ENCODE measurements at places on chromosomes 5 and 9. TPM values are rescaled to one million over a fixed set of nuclear protein-coding genes. Genes with fewer than 3 reads are reported as not detected.

ABHD17B gene
- 68.9 TPM for total RNA-seq

POC5 gene
- total RNA-seq = 16.1 TPM

SH3RF2 gene
- total RNA-seq = 0.89 TPM

PCDHB10 gene
- total RNA-seq = 0.33 TPM

ARHGEF39 gene
- 21.4 TPM for total RNA-seq

FGD3 gene
- total RNA-seq = 1.3 TPM

KLF4 gene
- 2.5 TPM for total RNA-seq

RNF14 gene
- total RNA-seq = 55.3 TPM

FIBCD1 gene
- 6.2 TPM for total RNA-seq

PFN3 gene
- total RNA-seq = not detected

FAM200C gene
- 6.3 TPM for total RNA-seq

Measured in H7 (cell line).